ENCODE measurements at places on chromosomes 16 and 17.

DNA sequence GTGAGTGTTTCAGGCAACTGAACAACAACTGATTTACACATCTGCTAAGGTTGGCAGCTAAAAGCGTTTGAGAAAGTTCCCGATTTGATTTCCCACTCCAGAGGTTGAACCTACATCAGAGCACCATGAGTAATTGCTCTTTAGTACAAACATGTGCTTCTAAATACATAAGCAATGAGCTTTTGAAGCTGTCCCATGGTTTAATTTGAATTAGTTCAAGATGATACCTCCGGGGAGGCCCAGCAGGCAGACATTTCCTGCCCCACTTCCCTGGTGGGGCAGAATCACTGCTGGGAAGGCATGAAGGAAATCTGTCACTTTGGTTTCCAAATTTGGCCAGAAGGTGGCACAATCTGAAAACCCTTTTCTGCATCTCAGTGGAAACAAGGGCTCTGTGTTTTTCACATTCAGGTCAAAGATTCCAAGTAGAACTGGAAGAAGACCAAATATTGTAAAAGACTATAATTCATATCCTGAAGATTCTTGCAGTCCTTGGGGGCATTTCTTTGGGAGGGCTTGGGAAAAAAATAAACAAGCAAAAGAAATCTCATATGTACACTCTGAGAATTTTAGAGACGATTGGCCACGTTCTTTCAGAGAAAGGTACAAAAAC lies 176.2 kb upstream of the FAM20A start:
- peak; percentile 87 for DNase-seq

DNA sequence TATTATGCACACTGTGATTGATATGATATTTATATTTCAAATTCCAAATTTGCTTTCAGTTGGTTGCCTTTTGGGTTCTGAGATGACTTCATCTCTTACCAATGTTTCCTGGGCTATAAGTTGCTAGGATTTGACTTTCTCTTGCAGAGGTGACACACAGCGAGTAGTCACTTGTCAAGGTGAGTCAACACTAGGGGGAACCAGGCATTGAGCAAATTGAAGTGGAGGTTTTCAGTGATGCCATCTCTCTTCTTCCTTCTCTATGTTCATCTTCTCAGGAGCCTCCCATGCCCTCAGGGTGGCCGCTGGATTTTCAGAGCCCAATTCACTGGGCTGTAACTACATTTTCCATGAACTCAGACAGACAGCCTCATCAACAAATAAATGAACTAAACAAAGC lies 6.0 kb upstream of the CPD start:
- DNase-seq: no peak

DNA sequence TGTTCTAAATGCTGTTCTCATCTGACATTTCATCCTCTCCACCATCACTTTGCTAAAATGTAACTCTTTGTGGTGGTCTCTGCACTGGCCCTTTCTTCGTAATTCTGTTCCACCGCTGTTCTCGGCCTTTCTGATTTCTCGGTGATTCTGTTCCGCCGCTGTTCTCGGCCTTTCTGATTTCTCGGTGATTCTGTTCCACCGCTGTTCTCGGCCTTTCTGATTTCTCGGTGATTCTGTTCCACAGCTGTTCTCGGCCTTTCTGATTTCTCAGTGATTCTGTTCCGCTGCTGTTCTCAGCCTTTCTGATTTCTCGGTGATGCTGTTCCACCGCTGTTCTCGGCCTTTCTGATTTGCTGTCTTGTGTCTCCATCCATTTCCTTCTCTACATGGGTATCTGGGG lies 12.3 kb downstream of the FOXF1 start:
- no peak for DNase-seq

- no peak for DNase-seq
Measured at GRCh38 chr17:44601539-44601938, 44.3 kb downstream of the FZD2 start.
